AML-193 (cell line): ENCODE measurements at places on chromosomes 12 and 14.

- DNase-seq, result no peak
Observed at GRCh38 chr14:83291714-83292113, 1758.1 kb upstream of the SEL1L start.

DNA sequence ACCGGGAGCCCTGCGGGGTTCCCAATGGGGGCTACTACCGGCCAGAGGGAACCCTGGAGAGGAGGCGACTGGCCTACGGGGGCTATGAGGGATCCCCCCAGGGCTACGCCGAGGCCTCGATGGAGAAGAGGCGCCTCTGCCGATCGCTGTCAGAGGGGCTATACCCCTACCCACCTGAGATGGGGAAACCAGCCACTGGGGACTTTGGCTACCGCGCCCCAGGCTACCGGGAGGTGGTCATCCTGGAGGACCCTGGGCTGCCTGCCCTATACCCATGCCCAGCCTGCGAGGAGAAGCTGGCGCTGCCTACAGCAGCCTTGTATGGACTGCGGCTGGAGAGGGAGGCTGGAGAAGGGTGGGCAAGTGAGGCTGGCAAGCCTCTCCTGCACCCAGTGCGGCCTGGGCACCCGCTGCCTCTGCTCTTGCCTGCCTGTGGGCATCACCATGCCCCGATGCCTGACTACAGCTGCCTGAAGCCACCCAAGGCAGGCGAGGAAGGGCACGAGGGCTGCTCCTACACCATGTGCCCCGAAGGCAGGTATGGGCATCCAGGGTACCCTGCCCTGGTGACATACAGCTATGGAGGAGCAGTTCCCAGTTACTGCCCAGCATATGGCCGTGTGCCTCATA is 9.7 kb downstream of the TNS2 start:
- no peak for DNase-seq

- DNase-seq, result no peak
Observed at GRCh38 chr12:48827026-48827425, 8.7 kb downstream of the CACNB3 start.

DNA sequence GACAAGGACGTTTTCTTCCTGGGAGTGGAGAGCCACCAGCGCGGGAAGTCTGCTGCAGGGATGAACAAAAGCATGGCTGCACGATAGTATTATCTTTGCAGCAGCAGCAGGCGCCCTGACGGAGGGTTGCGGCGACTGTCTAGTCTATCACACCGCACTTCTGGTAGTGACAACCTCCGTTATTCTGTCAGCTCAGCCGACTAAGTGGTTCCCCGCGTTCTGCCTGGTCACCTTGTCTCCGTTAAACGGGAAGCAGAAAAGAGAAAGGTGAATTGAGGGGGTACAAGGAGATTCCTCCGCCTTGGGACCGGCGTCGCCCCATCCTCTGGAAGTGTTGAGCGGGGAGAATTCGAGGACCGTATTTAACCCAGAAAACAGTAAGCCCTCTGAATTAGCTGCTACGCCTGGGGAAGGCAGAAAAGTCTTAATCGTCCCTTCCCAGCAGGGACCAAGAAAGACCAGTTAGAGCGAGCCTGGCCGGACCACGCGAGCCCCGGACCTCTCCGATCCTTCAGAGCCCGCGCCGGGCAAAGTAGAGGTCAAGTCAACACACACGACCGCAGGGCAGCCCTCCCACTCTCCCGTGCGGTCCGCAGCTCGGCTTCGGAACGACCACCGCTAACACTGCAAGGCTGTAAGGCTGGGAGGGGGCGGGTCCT is 536 bp upstream of the DAAM1 start:
- DNase-seq, result peak; percentile 43

GRCh38 chr14:83874662-83875061 is 1655.3 kb upstream of the FLRT2 start:
- DNase-seq, result no peak

DNA sequence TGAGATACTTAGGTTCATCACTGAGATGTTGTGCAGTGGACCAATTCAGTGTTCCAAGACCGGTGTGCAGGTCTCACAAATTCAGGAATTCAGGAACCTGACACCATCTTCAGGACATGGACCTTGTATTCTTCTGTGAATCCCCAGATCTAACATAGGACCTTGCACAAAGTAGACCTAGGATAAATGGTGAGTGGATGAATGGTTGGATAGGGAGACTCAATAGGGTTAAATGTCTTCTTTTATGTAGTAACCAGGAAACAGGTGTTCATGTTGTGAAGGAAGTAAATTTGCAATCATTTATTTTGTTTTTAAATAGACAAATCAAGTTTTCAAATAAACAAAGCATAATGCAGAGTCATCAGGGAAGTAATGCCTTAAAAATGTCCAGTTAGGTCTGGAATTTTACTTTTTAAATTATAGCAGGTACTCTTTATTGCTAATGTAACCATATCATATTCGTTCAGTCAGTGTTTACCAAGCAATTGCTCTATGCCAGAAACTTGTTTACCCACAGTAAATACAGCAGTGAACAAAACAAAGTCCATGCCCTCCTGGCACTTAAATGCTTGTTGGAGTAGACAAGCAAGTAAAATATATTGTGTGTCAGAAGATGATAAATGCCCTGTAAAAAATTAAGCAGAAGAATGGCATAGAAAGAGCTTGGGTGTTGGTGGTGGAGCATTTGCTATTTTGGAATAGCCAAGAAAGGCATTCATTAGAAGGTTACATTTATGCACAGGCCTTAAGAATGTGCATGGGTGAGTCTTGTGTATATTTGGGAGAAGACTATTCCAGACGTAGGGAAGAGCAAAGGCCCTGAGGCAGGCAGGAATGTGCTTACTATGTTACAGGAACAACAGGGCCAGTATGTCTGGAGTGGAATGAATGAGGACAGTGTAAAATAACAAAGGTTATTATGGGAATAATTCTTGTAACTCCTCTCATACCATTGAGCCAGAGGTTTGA is 26.3 kb downstream of the RXYLT1 start:
- no peak for DNase-seq

DNA sequence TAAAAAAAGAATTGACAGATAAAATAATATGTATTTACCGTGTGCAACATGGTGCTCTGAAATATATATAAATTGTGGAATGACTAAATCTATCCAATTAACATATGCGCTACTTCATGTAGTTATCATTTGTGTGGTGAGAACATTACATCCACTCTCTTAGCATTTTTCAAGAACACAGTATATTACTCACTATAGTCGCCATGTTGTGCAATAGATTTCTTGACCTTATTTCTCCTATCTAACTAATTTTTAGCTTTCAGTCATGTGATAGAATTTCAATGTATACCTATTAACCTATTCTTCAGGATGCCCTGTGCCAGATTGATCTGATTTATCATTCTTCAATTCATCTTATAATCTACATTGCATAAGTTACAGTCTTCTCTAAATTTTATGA is 178.6 kb downstream of the BCAT1 start:
- DNase-seq, result no peak
